ENCODE measurements at places on chromosomes 5 and 9. TPM values are rescaled to one million over a fixed set of nuclear protein-coding genes. Genes with fewer than 3 reads are reported as not detected.

Gene FOXD4L5
- 0.08 TPM for total RNA-seq

DNA sequence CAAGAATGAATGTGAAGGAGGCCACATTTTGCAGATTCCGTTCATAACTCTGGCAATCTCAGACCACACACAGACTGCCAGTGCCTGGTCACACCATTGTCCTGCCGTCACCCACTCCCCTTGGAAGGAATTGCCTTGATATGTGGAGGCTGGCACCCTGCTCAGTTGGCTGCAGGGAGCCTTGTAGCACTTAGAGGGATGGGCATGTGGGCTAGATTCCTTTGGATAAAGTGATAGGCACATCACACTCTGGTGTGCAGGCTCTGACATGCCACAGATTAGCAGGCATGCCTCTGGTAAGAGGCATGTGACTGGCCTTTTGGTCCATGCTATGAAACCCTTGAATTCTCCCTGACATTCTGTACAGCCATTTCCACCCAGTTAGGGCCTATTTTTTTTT, 254.6 kb upstream of the PIK3R1 start:
- no peak overlapping the region for H3K27ac ChIP-seq
- H3K27me3 ChIP-seq: no peaks in the 10 kb centered on the region
- DNase-seq: no peak
- H3K36me3 ChIP-seq: no peaks in the 10 kb centered on the region
- H3K4me1 ChIP-seq: no peaks in the 10 kb centered on the region

Gene PCDHGA12
- total RNA-seq: 0.21 TPM

GRCh38 chr5:1488882-1489680, 34.7 kb downstream of the LPCAT1 start:
- DNase-seq: peak; percentile 67
- H3K27ac ChIP-seq: no peak overlapping the region
- no peak overlapping the region for H3K4me3 ChIP-seq
- H3K36me3 ChIP-seq: peaks cover 6% of the 10 kb centered on the region

Gene TMEM174
- not detected for total RNA-seq

DNA sequence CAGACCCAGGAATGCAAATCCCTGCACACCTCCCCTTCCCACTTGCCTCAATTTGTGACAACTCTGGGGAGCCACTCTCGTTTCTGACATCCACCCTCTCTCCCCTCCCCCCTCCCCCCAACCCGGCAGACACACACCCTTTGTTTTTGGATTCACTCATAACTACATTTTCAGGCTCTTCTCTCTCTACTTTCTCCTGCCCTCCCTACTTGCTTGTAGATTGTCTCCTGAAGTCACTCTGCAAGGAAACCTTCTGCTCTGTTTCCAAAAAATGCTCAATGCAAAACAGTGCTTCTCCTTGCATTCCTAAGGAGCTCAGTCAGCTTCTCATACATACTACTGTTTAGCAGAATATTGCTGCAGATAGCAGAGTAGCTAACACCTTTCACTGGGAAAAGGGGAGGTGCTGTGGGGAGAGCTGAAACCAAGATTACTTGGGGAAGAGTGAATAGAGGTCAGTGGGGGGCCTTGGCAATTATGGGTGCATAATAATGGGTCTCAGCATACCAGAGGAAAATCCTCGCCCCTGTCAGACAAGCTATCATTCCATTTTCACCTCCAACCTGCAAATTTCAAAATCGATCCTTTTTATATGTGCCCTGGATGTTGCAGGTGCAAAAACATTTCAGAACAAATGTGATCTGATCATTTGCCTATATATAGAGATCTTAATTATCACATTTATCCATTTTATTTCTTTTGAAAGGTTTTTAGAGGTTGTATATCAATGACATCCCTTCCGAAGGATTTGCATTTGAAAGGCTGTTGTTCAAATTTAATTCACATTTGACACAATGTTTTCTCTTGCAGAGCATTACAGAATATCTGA, 1860.7 kb upstream of the WWC1 start:
- no peak overlapping the region for H3K27ac ChIP-seq
- H3K27me3 ChIP-seq: no peaks in the 10 kb centered on the region
- no peak overlapping the region for H3K4me3 ChIP-seq
- no peaks in the 10 kb centered on the region for H3K36me3 ChIP-seq

Gene LTC4S
- total RNA-seq: 0.69 TPM

DNA sequence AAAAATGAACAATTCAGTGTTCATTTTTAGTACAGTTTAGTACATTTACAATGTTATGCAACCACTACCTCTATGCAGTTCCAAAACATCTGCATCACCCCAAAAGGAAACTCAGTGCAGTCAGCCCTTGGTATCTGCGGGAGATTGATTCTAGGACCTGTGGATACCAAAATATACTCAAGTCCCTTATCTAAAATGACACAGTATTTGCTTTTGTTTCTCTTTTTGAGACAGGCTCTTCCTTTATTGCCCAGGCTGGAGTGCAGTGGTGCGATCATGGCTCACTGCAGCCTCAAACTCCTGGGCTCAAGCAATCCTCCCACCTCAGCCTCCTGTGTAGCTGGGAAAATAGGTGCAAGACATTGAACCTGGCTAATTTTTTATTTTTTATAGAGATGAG, 114.0 kb downstream of the PIP5K1B start:
- H3K27ac ChIP-seq: no peak overlapping the region
- no peaks in the 10 kb centered on the region for H3K4me1 ChIP-seq
- H3K4me3 ChIP-seq: no peak overlapping the region
- DNase-seq: no peak

Gene SEMA6A
- total RNA-seq: 0.54 TPM

Gene CMBL
- 43.2 TPM for total RNA-seq

DNA sequence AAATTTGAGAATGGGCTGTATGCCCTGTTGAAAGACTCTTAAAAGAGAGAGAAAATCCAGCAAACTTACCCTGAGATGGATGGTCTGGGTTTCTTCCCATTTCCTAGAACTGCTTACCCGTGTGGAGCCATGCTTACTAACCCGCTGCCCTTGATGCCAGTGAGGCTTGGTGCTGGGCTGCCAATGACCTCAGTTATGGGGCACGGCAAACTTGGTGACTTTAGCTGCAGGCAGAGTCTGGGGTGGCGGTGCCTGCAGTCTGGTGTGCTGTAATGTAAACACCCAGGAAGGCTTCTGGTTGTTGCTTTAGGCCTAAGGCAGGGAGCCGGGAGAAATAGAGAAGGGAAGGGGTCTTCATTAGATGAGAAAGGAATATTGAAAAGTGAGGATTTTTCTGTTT, 7.3 kb upstream of the TENT4A start:
- 0 out of 2 replicates have a peak overlapping the region, but pooled peaks have one; percentile 30 for H3K27ac ChIP-seq
- H3K36me3 ChIP-seq: no peaks in the 10 kb centered on the region
- no peak overlapping the region for H3K4me3 ChIP-seq
- DNase-seq: no peak
- no peaks in the 10 kb centered on the region for H3K27me3 ChIP-seq

- H3K4me3 ChIP-seq: peak overlapping the region; percentile 94
- no peaks in the 10 kb centered on the region for H3K27me3 ChIP-seq
- no peaks in the 10 kb centered on the region for H3K36me3 ChIP-seq
- H3K4me1 ChIP-seq: peaks cover 65% of the 10 kb centered on the region
- no peak for DNase-seq
Measured at GRCh38 chr9:127973169-127974000, 7.4 kb downstream of the EEIG1 start.

- H3K4me3 ChIP-seq: no peak overlapping the region
- no peaks in the 10 kb centered on the region for H3K36me3 ChIP-seq
- no peak overlapping the region for H3K27ac ChIP-seq
- no peaks in the 10 kb centered on the region for H3K27me3 ChIP-seq
- H3K4me1 ChIP-seq: no peaks in the 10 kb centered on the region
Measured at GRCh38 chr5:73236541-73237128, 63.6 kb downstream of the TMEM174 start.
